ENCODE measurements at places on chromosomes 1 and 21.
A peak's percentile ranks its signal among the peaks of the same experiment; 100 is the strongest.

DNA sequence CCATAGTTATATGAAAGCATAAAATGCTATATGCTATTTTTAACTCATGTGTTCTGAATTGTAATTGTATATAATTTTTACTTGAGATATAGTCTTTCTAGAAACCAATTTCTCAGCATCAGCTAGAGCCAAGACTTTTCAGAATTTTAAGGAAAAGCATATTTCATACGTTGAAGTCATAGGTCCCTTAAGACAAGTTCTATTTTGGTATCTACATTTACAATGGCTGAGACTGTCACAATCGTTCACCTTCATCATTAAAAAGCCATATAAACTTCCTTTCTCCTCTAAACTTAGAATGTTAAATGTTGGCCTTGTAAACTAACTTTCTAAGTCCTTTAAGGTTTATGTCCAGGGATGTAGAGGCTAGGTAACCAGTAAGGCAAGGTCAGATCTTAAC, 104.1 kb downstream of the LRRC40 start:
- DNase-seq = no peak

DNA sequence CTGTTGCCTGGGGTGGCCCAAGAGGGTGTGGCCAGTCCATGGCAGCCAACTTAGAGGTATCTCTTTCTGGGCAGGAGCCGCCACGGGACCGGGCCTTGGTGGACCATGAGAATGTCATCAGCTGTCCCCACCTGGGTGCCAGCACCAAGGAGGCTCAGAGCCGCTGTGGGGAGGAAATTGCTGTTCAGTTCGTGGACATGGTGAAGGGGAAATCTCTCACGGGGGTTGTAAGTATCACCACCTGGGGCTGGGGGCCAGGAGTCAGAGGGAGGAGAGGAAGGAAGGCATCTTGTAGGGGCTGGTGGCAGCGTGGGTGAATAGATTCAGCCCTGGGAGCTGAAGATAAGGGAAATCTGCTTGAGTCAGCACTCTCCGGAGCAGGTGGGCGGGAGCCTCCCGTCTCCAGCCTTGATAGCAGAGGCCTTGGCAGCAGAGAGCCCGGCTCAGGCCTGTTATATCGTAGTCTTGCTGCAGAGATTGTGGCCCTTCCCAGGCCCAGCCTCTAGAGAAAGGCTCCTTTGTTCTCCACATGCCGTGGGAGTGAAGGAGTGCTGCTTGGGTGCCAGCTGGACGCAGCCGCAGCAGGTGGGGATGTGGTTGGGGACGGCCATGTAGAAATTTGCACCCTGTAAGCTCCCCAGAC, 25.4 kb downstream of the PHGDH start:
- DNase-seq = no peak

DNA sequence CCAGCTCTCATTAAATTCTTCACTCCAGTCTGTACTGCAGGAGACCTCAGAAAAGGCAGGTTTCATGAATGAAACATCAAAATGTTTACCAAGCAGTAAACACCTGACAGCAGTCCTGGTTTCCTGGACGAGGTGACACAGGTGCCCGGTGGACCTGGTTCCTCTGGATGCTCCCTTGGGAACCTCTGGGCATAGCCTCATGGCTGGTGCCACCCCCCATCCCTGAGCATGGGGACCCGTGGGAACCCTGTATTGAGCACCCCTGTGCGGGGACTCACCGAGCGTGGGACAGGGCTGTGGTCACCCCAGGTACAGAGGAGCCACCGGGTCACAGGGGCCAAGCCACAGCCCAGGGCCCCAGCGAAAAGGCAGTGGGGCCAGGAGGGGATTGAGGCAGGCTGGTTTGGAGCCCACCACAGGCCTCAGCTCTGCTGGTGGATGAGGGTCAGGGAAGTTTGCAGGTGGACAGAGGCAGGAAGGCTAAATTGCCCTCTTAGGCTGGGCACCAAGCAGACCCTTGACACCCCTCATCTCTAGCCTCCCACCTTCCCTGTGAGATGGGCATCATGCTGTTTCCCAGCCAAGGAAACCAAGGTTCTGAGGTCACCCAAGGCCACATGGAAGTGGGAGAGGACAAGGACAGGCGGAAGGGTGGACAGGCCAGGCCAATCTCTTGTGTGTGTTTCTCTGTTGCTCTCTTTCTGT, 158.4 kb downstream of the PTPRU start:
- DNase-seq = no peak

GRCh38 chr1:216181590-216181989, 241.7 kb downstream of the USH2A start:
- no peak for DNase-seq

DNA sequence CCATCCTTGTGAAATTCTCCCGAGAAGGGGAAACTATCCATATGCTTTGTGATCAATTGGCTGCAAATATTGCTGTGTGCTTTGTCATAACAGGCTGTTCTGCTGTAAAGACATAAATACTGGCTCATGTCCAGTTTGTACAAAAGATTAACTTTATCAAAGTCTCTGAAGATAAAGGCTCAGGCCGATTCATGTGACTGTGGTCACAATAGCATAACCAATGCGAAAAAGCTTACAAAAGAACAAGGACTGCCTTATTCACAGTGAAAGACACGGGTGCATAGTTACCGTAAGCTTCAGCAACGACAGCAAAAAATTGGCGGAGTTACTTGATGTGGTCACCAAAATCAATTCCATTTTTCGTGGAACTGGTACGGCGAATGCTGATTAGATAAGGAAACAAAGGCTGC, 173.6 kb upstream of the CHRM3 start:
- no peak for DNase-seq

- no peak for DNase-seq
Observed at GRCh38 chr1:118983558-118984041, 4.5 kb downstream of the TBX15 start.

DNA sequence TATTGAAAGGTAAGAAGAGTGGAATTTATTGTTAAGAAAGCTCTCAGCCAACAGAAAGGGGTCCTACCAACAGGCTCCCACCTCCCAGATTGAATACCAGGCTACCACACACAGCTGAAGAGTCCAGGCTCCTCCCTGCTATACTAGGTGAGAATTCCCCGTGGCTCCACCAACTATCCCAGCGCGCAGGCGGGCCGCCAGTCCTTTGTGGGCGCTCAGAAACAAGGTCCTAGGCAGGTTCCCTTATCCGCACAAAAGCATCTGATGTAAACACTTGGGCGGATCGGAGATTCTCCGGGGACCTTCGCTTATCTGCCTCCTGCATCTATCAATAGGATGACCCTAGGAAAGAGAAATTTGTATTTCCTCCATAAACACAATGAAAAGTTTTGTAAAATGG, 423.9 kb upstream of the ADGRL4 start:
- peak; percentile 34 for DNase-seq

DNA sequence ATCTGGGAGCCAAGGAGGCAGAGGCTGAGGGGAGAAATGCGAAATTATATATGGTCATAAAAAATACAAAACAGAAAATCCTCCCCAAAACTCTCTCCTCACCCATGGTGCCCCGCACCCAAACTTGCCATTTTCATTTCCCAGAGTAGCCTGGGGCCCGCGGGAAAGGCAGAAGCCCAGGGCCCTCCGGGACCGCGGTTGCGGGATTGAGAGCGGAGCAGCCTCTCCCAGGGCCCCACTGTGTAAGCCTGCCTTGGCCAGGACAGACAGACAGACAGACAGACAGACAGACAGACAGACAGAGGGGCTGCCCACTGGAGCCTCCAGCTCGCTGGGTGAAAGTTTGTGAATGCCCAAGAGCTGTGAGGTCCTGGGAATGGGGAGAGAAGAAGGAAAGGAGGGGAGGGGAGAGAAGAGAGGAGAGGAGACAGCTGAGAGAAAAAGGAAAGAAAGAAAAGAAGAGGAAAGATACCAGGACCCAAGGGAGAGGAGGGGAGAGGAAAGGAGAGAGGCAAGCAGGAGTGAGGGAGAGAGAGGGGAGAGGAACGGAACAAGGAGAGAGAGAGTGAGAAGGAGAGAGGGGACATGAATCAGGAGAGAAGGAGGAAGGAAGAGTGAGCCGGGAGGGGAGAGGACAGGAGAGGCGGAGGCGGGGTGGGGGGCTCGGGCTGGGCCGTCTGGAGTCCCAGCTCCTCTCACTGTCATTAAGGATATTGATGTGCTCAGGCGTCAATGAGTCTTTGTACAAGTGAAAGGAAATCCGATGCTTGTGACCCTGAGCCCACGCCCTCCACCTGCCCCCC, 69.3 kb upstream of the CASZ1 start:
- peak; percentile 67 for DNase-seq

DNA sequence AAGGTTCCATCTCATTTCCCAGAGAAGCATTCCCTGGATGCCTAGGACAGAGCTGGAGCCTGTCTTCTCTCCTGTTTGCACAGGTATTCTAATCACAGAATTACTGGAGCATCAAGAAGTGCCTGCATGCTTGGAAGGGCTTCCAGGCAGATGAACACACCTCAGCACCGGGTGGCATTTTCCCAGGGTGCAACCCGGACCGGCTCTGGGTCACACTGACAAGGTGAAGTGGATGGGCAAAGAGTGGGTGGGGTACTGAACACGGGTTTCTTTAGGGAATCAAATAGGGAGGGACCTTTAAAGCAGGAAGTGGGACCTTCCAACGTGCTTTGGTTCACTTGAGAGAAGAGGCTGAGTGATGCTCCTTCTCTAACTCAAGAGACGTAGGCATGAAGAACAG, 7.1 kb upstream of the PEF1 start:
- DNase-seq = no peak

- DNase-seq = peak; percentile 94
Observed at GRCh38 chr1:30085811-30086770, 637.3 kb downstream of the MATN1 start.

Data from glutamatergic neuron (in vitro differentiated cells).